ENCODE measurements at places on chromosomes 1 and 21.

GRCh38 chr1:34460193-34460592, 283.5 kb downstream of the C1orf94 start:
- DNase-seq = peak; percentile 28

DNA sequence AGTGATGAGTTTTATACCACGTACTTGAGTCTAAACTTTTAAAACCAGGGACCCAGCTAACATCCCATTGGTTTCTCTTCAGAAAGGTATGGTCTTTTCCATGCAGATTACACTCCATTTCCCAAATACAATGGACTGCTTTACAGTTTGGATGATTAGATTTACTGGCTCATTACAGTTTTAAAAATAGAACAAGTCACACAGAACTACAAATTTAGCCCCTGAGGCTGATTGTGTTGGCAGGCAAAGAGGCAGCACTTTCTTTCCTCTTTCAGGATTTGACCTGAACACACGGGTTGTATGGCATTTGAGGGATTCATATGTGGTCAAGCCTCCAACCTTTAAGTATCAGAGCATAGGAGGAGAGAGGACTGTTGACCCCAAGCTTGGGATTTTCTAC, 21.8 kb upstream of the VTCN1 start:
- no peak for DNase-seq

DNA sequence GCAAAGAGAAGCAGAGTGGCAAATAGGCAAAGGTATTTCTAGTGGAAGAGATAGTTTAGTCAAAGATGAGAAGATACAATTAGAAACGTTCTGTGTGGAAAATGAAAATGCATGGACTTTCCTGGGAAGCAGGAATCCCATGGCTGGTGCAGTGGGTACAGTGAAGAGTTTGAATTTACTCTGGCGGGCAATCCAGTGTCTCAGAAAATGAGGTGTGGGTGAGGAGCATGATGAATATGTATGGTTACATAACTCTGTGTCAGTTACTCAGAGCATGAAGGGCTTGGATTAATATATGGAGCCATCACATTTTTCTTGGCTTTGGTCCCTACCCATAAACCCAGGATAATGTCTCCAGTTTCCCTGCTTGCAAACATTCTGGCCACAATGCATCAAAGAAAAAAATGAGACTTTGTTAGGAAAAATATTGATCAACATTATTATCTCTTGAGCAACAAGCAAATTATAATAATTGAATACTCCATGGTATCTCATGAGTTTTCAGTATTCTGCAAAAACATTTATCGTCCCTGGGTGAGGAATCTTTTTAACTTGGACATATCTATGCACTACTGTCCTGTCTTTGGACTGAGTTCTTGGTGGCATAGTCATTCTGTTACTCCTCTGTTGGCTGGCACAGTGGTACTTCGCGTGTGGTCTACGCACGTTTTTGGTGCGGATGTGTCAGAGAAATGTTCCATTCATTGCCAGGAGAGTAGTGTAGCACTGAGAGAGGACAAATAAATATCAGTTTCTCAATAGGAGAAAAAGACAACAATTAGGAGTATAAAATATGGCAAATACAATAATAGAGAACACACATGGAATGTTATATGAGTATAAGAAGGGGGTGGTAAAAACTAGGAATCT, 173.7 kb upstream of the C1orf105 start:
- no peak for DNase-seq

DNA sequence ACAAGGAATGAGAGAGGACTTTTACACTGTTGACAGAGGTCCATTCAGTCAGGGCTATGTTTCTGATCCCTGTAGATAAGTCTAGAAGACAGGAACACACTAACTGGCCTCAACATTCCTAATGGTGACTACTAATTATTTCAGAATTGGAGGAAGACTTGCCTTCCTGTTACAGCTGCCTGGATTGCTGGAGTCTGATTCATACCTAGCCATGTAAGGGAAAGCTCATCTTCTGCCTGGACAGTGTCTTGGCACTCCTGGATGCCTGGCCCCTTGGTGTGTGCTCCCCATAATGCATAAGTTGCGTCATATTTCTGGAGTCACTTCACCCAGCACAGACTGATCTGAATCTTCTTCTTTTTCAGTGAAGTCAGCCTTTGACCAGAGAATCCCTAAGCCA, 326.0 kb upstream of the RUNX1 start:
- no peak for DNase-seq

GRCh38 chr1:41924911-41925310, 6.2 kb upstream of the HIVEP3 start:
- no peak for DNase-seq

DNA sequence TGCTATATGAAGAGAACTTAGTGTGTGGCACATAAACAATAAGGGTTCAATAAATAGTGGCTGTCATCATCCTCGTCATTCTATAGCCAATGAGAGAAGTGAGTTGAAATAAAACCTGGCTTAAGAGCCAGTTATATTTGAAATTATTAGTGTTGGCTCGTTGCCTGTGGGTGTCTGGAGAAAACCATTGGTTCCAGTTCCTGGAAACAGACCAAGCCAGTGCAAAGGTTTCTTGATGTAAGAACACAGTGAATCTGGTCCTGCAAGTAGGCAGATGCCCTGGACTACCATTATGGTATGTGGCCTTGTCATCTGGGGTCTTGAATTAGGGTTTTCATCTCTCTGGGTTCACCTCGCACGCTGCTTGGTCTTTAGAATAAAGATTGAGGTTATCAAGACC, 43.3 kb downstream of the URB2 start:
- DNase-seq = no peak

GRCh38 chr1:6330410-6330911, 63.1 kb downstream of the ACOT7 start:
- DNase-seq = no peak

GRCh38 chr1:159009704-159010361, at the start of gene IFI16:
Gene IFI16, plus strand, starts transcription at chr1:159009907. Its CDS starts 4,774 bp downstream, at chr1:159014681.
- DNase-seq = peak; percentile 60

- peak; percentile 53 for DNase-seq
Measured at GRCh38 chr1:154867064-154867825, 2.8 kb downstream of the KCNN3 start.

GRCh38 chr1:13616234-13616633, 32.6 kb downstream of the PDPN start:
- no peak for DNase-seq

DNA sequence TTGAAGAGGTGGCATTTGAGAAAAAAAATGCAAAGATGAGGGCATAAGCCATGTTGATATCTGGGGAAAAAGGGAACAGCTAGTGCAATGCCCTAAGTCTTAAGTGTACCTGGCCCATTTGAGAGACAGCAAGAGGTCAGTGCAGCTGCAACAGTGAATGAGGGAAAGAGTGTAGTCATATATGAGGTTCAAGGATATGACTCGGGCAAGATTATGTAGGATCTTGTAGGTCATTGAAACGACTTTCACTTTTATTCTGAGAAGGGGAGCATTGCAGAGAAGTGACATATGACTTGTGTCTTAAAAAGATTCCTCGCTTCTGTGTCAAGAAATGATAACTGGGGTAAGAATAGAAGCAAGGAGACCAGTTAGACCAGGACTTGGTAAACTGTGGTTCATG, 31.0 kb downstream of the NTMT2 start:
- DNase-seq = no peak

DNA sequence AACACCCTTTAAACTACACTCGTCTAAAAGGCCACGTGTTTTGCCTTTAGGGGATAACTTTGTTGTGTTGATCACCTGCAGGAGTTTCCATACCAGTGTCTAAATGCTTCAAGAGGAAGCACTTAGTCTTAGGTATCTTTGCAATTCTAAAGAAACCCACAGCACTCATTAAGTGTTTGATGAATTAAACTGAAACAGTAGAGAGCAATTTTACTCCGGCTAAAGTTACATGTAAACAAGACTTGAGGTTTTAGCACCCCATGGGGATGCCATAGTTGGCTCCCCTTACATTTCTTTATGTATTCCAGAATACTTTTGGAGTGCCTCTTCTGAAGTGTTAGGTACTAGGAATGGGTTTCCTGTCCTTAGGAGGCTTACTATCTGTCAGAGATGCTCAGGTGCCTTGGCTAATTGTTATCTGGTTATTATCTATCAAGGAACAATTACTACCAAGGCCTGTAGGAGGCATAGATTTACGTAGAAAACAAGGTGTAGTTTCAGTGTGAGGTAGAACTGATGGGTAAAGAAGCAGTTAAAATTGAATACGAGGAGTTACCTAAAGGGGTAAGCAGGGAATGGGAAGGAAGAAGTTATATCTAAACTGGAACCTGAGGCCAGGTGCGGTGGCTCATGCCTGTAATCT, 176.8 kb upstream of the SAMSN1 start:
- DNase-seq = no peak

- DNase-seq = no peak
Measured at GRCh38 chr1:2636733-2637132, 3.9 kb upstream of the MMEL1 start.

DNA sequence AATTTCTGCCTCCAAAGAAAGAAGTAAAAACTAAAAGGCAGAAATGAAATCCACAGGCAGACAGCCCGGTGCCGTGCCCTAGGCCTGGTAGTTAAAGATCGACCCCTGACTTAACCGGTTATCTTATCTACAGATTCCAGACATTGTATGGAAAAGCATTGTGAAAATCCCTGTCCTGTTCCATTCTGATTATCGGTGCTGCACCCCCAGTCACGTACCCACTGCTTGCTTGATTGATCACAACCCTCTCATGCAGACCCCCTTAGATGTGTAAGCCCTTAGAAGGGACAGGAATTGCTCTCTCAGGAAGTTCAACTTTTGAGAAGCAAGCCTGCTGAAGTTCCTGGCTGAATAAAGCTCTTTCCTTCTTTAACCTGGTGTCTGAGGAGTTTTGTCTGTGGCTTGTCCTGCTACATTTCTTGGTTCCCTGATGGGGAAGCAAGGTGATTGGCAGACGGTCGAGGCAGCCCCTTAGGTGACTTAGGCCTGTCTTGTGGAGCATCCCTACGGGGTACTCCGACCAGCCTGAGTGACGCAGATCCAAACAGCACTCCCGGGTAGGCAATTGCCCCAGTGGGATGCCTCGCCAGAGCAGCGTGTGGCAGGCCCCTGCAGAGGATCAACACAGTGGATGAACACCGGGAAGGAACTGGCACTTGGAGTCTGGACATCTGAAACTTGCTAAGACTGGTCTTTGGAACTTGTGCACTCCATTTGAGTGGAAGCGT, 111.2 kb upstream of the PPM1J start:
- DNase-seq = no peak

- no peak for DNase-seq
Measured at GRCh38 chr1:16165548-16165947, 9.7 kb upstream of the EPHA2 start.

GRCh38 chr21:28311411-28312190, 681.1 kb downstream of the LTN1 start:
- DNase-seq = no peak

- no peak for DNase-seq
Measured at GRCh38 chr1:208654241-208654640, 410.1 kb upstream of the PLXNA2 start.

DNA sequence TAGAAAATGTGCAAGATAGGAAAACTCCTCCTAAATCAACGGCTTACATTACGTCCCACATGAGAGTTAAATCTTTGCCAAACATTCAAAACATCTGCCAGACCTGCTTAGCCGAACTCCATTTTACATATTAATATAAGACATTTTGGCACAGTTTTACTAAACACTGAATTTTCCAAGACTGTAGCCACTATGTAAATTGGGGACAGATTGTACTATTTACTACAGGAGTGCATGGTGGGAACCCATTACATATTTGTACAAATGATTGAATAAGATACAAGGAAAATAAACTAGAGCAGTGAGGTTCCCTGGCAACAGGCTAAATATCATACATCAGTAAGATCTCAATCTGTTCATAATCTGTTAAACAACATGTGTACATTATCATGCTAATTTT, 1234.4 kb downstream of the KCNT2 start:
- no peak for DNase-seq

GRCh38 chr1:24762133-24762676, 17.0 kb downstream of the CLIC4 start:
- DNase-seq = no peak

DNA sequence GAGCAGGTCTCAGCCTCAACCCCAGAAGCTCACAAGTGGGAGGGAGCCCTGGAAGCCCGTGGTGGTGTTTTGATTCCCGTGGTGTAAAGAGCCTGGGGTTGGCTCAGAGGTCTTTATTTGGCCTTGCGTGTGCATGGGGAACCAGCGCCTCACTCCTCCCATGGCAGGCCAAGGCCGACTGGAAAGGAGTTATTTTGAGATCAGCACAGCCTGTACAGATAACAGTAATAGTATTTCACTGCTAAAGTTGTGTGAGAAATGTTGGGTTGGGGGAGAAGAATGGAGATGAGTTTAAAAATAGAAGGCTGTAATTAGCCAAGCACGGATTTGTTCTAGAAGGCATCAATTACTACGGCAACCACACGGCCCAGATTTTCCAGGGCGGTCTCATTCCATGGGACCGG, 186.5 kb downstream of the DYRK1A start:
- DNase-seq = no peak

GRCh38 chr1:55552636-55553035, 337.5 kb upstream of the USP24 start:
- DNase-seq = no peak

DNA sequence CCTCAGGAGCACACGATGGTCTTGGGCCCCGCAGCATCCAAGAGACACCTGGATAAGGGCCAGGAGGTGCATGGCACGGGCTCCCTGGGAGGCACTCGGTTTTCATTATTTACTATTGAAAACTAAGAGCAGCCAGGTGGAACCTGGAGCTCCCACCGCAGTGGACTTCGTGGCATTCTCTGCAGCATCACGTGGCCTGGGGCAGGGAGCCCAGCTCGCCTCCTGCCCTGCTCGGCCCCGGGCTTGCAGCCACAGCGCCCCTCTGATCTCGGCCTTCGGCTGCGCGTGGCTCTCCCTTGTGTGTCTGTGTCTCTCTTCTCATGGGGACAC, 121.6 kb downstream of the SIK1 start:
- no peak for DNase-seq

- no peak for DNase-seq
Measured at GRCh38 chr1:32398401-32398800, 4.2 kb upstream of the BSDC1 start.

GRCh38 chr1:22339237-22339636, 112.4 kb upstream of the ZBTB40 start:
- no peak for DNase-seq

- DNase-seq = no peak
Measured at GRCh38 chr1:77831976-77832711, 52.7 kb downstream of the MIGA1 start.

GRCh38 chr1:174022976-174023277, 770 bp upstream of the RC3H1 start:
- no peak for DNase-seq

- DNase-seq = no peak
Measured at GRCh38 chr1:197391303-197392226, 123.5 kb downstream of the CRB1 start.

- no peak for DNase-seq
Measured at GRCh38 chr1:8815582-8816151, 1.8 kb downstream of the RERE start.
